ENCODE measurements at places on chromosomes 13 and 19. TPM values are rescaled to one million over a fixed set of nuclear protein-coding genes. Genes with fewer than 3 reads are reported as not detected.

The PNKP gene
- total RNA-seq, result 160 TPM

The KASH5 gene
- total RNA-seq, result 0.23 TPM

The TEX101 gene
- not detected for total RNA-seq

The FXYD1 gene
- 0.70 TPM for total RNA-seq

The FPR3 gene
- total RNA-seq, result not detected

The IGFL1 gene
- total RNA-seq, result not detected

The TMEM59L gene
- not detected for total RNA-seq

The ZNF345 gene
- 3.6 TPM for total RNA-seq

The TTYH1 gene
- total RNA-seq, result 0.80 TPM

The IGFL4 gene
- total RNA-seq, result not detected

The MARK4 gene
- 20.4 TPM for total RNA-seq

The ZNF600 gene
- total RNA-seq, result 12.0 TPM

The PSG4 gene
- total RNA-seq, result not detected

The SCEL gene
- not detected for total RNA-seq

The ZNF790 gene
- 6.3 TPM for total RNA-seq

The LILRB1 gene
- total RNA-seq, result 0.11 TPM

The FOXO1 gene
- 31.5 TPM for total RNA-seq

The ANGPTL8 gene
- total RNA-seq, result not detected

The SLC46A3 gene
- 12.2 TPM for total RNA-seq
